Stimulated activated CD4-positive, alpha-beta T cell treated with anti-CD3 and anti-CD28 coated beads, Interleukin-2, amount 100 ng/mL, for 24 hours (primary cell): ENCODE measurements at places on chromosomes 4 and X.

DNA sequence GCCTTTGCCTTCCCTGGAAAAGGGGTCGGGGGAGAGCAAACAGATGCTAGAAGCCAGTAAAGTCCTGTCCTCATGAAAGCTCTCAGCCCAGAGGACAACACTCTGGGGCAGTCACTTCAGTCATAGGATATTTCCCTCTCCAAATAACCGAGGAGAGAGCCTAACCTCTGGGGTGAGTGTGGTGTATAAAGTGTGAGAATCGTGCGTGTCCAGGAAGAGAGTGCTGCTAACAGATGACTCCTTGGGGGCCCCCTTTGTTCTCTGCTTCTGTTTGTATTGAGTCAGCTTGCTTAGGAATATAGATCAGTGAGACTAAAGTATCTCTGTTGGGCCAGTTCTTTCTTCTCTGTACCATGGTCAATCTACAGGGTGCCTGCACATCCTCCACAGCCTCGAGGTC is 247.2 kb downstream of the PALLD start:
- no peak for DNase-seq

GRCh38 chr4:107153228-107153627 is 117.1 kb upstream of the DKK2 start:
- DNase-seq, result no peak

GRCh38 chr4:40720916-40721315 is 28.8 kb upstream of the NSUN7 start:
- no peak for DNase-seq

DNA sequence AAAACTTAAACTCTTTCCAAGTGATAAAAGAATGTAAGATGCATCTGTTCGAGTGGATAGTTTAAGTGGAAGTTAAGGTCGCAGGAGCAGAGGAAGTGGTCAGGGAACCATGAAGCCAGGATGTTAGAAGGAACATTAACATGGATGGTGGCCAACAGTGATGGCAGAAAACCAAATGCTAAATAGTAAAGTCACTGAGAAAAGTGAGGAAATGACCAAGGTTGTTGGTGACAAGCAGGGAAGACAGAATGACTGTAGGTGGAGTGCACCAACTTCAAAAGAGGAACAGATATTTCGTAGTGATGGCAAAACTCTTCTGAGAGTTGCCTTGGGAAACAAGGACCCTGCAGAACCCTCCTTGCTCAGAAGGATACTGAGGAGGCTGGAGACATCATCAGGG is 226.2 kb downstream of the PALLD start:
- DNase-seq, result no peak
